ENCODE measurements at places on chromosomes 4 and X. TPM values are rescaled to one million over a fixed set of nuclear protein-coding genes. Genes with fewer than 3 reads are reported as not detected.

DNA sequence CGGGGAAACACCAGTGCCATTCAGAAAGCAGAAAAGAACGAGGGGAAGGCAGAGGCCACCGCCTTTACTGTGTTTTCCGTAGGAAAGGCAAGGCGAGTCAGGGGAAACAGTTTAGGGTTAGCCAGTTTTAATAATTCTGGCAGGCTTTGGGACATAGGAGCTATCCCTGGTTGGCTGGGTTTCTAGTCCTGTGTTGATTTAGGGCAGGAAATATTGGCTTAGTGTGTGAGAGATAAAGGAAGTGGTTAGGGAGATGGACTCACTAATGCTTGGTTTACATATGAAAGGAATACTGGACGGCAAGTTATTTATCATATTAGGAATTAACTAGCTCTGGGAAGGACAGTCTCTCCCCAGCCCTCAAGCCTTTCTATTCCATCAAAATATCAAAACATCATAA lies 53.1 kb downstream of the SYNPO2 start:
- no peak for DNase-seq

GRCh38 chr4:185708348-185708747 lies 103.6 kb downstream of the SORBS2 start:
- DNase-seq, result no peak

GRCh38 chr4:53844133-53844532 lies 220.3 kb downstream of the CHIC2 start:
- no peak for DNase-seq

DNA sequence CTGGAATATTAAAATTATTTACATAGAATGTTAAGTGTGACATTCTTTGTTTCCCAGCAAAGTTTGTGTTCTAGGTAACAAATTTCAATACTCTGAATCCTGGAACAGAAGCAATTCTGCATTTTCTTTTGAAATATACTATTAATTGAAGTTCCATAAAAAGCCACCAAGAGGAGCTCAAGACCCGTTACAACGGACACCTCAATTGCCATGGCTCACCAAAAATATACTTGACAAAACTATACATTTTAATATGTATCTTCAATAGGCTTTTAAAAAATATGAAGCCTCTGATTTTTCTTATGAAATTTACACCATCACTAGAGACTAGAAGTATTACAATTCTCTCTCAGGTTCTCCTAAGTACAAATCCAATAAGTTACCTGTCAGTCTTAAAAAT lies 111.4 kb downstream of the NYX start:
- peak; percentile 21 for DNase-seq

DNA sequence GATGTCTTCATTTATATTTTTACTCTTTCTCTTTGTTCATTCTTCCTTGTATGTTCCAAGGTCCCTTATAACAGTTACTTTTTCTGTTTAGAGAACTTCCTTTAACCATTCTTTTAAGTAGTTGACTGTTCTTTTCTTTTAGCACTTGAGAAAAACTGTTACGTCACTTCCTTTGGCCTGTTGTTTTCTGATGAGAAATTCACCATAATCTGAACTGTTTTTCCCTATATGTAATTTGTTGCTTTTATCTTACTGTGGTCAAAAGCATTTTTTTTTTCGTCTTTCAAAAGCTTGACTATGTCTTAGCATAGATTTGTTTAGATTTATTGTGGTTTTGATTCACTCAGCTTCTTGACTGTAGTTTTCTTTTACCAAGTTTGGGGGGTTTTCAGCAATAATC lies 1660.3 kb upstream of the PCDH10 start:
- DNase-seq, result no peak

- DNase-seq, result no peak
Observed at GRCh38 chr4:136036744-136037143, 1495.5 kb downstream of the PCDH18 start.

DNA sequence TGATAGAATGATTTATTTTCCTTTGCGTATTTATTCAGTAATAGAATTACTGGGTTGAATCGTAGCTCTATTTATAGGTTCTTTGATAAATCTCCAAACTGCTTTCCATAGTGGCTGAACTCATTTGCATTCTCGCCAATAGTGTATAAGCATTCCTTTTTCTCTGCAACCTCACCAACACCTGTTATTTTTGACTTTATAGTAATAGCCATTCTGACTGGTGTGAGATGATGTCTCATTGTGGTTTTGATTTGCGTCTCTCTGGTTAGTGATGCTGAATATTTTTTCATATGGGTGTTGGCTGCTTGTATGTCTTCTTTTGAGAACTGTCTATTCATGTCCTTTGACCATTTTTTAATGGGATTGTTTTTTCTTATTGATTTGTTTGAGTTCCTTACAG lies 160.7 kb downstream of the MID1IP1 start:
- DNase-seq, result no peak

- no peak for DNase-seq
Observed at GRCh38 chrX:149248073-149248625, 257.0 kb downstream of the IDS start.

DNA sequence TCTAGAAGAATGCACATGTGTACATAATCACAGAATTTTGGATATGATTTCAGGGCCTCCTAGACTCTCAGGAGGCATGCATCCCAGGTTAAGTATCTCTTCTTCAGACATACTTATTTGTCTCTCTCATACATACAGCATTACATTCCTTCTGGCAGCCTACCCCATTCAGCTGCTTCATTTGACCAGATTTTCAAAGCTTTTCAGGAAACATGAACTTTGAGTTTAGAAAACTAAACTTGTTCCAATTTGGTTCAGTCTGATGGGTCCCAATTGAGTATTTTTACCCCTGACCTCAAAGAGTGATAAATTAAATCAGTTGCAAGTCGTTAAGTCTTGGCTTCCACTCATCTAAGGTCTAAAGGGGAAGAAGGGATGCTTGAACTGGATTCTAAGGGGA lies 330.9 kb downstream of the ARHGAP24 start:
- no peak for DNase-seq

DNA sequence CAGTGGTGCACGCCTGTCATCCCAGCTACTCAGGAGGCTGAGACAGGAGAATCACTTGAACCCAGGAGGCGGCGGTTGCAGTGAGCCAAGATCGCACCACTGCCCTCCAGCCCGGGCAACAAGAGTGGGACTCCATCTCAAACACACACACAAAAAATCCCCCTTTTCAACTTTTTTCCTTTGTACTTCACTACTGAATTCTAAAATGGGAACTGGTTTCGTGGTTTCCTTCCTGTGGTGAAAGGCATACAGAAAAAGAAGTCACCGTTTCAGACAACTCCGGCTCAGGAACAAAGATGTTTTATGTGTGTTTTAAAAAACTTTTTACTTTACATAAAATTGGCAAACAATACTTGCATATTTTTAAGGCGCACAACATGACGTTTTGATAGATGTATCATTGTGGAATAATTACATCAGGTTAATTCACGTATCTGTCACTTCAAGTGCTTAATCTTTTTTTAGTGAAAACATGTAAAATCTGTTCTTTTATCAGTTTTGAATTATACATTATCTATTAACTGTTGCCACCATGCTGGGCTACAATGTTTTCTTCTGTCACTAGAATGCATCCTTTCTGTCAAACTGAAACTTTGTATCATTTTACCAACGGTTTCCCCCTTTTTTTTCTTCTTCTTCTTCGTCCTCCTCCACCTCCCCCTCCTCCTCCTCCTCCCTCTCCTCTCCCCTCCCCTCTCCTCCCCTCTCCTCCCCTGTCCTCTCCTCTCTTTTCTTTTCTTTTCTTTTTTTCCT lies 186.0 kb downstream of the CRLF2 start:
- no peak for DNase-seq

GRCh38 chr4:27844376-27844775 lies 983.7 kb downstream of the STIM2 start:
- no peak for DNase-seq

- no peak for DNase-seq
Observed at GRCh38 chr4:127857641-127858040, 23.1 kb upstream of the PLK4 start.

DNA sequence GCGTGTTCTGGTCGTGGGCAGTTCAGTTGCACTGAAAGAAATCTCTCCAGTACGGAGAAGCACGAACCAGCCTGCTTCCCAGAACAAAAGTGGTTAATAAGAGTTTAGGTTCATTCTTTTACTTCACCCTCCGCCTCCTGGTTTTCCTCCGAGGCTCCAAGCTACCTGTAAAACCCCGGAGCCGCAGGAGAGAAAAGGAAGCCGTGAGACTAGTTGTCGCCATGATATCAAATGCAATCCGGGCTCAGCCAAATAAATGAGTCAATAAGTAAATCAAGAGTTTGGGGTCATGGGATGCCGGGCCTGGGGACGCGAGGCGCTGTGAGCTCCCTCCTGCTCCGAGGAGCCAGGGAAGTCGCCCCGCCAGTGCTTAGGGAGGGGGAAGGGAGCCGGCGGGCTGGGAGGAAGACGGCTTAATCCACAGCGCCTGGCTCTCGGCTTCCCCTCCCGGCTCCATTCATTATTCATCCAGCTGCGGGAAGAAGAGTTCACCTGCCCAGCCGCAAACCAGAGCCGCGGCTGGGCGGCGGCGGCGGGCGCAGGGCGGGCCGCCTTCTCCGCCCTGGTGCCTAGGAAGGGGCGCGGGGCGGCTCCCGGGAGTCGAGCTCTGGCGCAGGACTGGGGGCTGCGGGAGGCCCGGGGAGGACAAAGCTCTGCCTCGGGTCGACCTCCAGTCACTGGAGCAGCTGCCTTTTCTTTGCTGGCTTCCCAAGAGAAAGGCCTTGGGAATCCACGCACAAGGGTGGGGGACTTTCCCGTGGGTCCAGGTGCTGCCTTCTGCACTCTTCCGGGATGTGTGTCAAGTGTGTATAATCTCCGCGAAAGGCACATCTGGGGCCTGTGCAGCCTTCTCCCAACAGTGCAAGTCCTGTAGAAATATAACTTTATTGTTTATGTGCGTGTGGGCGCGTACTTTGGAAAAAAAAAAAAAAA lies 1.7 kb downstream of the FRAS1 start:
- peak; percentile 28 for DNase-seq

DNA sequence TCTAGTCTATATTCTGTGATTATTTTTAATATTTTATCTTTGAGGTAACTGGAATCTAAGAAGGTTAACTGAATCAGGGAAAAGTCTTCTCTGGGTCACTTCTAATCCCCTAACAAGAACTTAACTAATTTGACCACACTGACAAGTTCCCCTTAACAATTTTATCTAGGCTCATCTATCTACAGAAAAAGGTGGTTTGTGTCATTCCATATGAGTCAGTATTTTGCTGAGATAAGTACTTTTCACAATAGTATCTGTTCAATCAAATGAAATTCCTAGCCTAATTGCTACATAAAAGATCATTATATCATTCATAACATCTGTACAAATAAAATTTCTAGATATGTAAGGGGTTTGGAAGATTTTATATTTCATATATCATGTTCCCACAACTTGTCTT lies 45.6 kb downstream of the COL25A1 start:
- no peak for DNase-seq

Gene TRAM1L1
- polyA plus RNA-seq, result 16.5 TPM

Gene PPP4R3C
- not detected for polyA plus RNA-seq

Gene NSG1
- polyA plus RNA-seq, result 326 TPM

Gene VGLL1
- not detected for polyA plus RNA-seq

Gene NR3C2
- 9.2 TPM for polyA plus RNA-seq

Gene TMSB15A
- 92.9 TPM for polyA plus RNA-seq

Gene SLC10A4
- 8.3 TPM for polyA plus RNA-seq

Measured in spinal cord (tissue), 10 donors.